Iris pigment epithelial cell (primary cell): ENCODE measurements at places on chromosomes 5 and 9.

DNA sequence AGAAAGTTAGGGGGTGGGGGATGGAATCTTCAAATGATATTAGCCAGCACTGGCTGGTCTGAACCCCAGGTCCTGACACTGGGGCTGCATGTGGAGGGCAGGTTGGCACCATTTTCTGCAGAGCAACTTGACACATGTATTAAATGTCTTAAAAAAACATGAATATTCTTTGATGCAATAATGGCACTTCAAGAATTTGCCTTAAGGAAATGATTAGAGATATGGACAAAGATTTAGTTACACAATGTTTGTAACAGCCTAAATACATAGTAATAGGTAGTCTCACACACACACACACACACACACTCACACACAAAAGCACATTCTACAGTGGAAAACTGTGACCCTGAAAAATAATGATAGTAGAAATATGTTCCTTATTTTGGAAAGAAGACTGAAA, 3.6 kb downstream of the SVEP1 start:
- DNase-seq, result peak; percentile 50

- no peak for DNase-seq
Observed at GRCh38 chr5:15850939-15851341, 328.7 kb downstream of the MARCHF11 start.

DNA sequence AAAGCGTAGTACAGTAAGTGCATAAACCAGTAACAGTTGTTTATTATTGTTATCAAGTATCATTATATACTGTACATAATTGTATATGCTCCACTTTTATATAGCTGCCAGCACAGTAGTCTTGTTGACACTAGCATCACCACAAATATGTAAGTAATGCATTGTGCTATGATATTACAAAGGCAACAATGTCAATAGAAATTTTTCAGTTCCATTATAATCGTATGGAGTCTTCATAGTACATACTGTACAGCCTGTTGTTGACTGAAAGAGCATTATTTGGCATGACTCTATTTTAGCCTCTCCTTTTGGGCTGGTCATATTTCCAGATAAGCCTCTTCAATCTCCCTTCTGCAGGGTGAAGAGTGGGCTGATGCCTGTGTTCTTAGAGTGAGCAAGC, 40.4 kb downstream of the CFAP95 start:
- peak; percentile 45 for DNase-seq

- peak; percentile 22 for DNase-seq
Observed at GRCh38 chr9:94042516-94043360, 41.5 kb upstream of the PTPDC1 start.

DNA sequence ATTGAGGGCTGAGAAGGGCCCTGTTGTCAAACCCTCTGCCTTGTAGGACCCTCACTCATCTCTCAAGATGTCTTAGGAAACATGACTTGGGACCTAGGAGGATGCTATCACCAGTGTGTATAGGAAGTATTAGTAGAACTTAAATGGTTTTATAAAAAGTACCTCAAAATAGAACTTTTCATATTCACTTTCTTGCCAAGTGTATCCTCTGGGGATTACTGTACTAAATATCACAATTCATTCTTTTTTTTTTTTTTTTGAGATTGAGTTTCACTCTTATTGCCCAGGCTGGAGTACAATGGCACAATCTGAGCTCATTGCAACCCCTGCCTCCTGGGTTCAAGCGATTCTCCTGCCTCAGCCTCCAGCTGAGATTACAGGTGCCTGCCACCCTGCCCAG, 56.2 kb downstream of the ARHGEF28 start:
- no peak for DNase-seq

DNA sequence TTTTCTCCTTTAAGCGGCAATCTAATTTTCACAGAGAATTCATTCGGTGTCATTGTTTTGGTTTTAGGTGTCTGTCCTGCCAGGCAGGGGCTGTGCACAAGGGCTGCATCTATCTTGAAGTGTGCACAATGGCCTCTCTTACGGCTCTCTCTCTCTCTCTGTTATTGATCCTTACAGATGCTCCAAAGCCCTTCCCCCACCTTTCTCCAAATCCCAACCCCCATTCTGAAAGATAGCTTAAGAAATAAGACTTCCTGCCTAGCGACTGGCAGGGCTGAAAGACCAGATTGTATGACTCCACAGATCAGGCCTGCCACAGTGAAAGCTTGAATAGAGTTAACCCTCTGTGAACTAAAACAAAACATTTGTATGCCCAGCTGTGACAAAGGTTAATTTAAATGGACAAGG, 86.5 kb upstream of the NR5A1 start:
- DNase-seq, result peak; percentile 34

- DNase-seq, result no peak
Observed at GRCh38 chr5:79021753-79022152, 36.6 kb upstream of the ARSB start.

GRCh38 chr5:96253140-96253539, 179.9 kb downstream of the PCSK1 start:
- DNase-seq, result no peak

DNA sequence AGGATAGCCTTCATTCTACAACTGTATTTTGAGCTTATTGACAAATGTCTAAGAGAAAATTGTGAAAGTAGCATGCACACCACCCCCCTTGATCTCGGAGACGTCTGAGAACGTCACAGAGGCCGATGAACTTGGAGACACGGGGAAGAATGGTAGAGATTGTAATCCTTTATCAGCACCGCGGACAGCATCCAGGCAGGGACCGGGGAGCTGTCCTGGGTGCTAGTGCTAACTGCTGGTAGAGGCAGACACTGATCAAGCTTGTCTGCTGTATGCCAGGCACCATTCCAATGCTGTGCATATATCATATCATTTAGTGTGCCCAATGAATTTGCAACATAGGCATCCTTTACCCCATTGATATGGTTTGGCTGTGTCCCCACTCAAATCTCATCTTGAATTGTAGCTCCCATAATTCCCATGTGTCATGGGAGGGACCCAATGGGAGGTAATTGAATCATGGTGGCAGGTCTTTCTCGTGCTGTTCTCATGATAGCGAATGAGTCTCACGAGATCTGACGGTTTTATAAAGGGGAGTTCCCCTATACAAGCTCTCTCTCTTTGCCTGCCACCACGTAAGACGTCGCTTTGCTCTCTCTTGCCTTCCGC, 98.8 kb downstream of the LHX2 start:
- peak; percentile 63 for DNase-seq

GRCh38 chr9:73280113-73280512, 128.4 kb downstream of the ANXA1 start:
- no peak for DNase-seq

- DNase-seq, result no peak
Observed at GRCh38 chr5:9502050-9502834, 43.6 kb downstream of the SEMA5A start.

GRCh38 chr9:673966-674526, 167.5 kb upstream of the DMRT1 start:
- DNase-seq, result no peak

DNA sequence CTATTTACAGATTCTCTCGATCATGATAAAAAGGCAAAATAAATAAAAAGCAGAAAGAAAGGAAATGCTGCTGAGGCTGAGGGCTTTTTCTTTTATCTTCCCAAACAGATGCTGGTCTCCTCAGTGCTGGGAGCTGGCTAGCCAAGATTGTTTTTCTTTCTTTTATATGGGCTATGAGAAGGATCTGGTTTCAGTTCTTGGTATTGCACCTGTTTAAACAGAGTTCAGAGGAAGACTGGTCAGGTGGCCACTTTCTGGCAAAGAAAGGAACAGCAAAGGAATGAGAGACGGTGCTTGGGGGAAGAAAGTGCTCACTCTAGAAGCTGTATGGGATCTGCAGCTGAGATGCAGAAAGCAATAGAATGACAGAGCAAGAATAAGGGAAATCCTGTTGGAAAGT, 88.9 kb downstream of the SLF1 start:
- peak; percentile 23 for DNase-seq

DNA sequence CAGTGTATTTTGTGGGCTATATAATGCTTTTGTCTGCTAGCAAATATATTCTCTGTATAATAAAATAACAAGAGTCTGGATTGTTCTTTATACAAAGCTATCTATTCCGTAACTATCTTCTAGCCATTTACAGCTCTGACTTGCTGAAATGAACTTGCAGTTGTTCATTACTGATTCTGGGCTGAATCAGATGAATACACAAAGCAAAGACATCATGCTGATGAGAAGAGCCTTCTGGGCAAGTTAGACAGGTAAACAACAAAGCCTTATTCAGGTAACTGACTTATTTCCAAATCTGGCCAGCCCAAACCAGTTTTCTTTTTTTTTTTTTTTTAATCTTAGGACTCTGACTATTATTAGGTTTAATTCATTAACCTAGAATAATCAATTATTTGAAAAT, 255.5 kb downstream of the KIAA0825 start:
- no peak for DNase-seq

GRCh38 chr5:88021141-88021540, 247.5 kb downstream of the TMEM161B start:
- no peak for DNase-seq

DNA sequence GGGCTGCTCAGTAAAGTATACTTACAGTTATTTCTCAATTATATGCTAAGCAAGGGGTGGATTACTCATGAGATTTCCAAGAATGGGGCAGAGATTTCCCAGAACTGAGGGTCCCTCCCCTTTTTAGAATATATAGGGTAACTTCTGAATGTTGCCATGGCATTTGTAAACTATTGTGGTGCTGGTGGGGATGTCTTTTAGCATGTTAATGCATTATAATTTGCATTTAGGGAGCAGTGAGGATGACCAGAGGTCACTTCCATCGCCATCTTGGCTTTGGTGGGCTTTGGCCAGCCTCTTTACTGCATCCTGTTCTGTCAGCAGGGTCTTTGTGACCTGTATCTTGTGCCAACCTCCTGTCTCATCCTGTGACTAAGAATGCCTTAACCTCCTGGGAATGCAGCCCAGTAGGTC, 35.5 kb downstream of the TTC1 start:
- no peak for DNase-seq

DNA sequence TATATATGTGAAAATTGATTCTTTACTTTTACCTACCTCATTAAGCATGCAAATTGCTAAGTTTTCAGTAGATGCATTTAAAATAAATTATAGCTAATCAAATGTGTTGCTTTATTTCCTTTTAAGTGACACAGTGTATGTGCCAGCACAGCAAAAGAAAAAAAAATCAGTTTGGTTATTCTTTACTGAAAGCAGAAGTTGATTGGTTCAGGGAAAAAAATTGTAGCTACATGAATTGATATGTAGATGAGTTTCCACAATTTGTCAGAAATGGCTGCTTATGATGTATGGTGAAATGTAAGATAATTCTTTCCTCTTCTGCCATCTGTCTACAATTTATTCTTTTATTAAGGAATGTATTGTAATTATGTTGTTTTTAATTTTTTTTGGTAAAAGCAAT, 57.8 kb downstream of the PARP8 start:
- DNase-seq, result no peak

GRCh38 chr5:23450187-23450586, 57.2 kb upstream of the PRDM9 start:
- no peak for DNase-seq

DNA sequence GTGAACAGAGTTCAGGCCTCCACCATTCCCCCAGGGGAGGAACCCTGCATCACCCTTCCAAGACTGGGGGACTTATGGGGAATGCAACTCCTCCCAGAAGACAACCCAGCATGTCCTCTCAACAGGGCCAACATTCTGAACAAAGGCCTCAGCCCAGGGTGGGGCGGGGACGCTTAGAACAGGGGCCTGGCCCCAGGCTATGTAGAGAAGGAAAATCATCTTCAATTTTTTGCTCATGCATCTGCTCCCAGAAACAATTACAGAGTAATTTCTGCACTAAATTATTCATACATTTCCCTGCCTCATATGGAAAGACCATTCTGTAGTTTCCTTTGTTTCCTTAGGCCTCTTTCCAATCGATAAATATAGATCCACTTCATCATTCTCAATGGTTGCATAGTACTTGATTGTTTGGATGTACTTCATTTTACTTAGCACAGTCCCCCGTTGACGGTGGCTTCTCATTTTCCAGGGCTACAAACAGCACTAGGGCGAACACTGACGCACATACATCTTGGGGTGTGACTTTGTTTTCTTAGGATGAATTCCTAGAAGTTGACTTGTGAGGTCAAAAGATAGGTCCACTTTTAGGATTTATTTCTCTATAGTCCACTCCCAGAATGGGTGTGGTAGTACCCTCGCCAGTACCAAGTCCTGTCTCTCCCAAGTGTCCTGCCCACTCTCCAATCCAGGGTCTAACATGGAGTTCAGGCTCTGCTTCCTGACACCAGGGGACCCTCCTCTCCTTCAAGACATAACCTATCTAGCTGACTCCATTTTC, 27.2 kb upstream of the SMU1 start:
- no peak for DNase-seq

GRCh38 chr5:157459715-157460599, at the start of gene NIPAL4:
Gene NIPAL4, plus strand, starts transcription at chr5:157460213. Its CDS starts 108 bp downstream, at chr5:157460321.
- no peak for DNase-seq

DNA sequence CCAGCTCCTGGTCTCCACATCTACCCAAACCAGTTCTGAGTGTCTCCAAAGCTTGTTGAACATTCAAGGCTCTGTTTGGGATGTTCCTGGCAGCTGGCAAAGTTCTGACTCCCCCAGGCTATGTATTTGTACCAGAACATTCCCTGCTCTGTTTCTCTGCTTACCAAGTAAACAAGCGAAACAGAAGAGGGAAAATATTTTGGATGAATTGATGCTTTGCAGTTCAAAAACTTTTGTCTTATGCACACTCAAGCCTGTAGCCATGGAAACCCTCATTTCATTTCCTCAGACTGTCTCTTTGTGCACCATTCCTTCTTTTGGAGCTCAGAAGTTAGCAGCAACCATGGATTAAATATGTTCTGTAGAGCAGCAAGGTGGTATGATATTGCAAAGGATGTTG, 145.8 kb downstream of the ACTL7B start:
- no peak for DNase-seq

- no peak for DNase-seq
Observed at GRCh38 chr9:5551368-5552150, 41.2 kb downstream of the PDCD1LG2 start.

DNA sequence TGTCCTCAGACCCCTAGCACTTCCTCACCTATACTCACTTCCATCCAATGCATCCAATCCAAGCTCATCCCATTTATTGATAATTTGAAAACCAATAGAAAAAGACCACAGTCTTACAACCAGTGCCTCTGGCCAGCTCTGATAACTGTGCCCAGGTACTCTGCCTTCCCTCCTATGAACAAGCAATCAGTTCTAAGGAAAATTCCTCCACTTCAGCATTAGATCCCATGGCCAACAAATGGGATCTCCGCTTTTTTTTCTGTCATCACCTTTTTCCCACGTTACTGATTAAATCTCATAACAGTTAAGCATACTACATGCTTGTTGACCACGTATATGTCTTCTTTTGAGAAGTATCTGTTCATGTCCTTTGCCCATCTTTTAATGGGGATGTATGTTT, 41.7 kb upstream of the GLIS3 start:
- DNase-seq, result no peak

GRCh38 chr5:123093111-123093600, 4.1 kb downstream of the PRDM6 start:
- no peak for DNase-seq
